ENCODE measurements at places on chromosomes 7 and 10.

DNA sequence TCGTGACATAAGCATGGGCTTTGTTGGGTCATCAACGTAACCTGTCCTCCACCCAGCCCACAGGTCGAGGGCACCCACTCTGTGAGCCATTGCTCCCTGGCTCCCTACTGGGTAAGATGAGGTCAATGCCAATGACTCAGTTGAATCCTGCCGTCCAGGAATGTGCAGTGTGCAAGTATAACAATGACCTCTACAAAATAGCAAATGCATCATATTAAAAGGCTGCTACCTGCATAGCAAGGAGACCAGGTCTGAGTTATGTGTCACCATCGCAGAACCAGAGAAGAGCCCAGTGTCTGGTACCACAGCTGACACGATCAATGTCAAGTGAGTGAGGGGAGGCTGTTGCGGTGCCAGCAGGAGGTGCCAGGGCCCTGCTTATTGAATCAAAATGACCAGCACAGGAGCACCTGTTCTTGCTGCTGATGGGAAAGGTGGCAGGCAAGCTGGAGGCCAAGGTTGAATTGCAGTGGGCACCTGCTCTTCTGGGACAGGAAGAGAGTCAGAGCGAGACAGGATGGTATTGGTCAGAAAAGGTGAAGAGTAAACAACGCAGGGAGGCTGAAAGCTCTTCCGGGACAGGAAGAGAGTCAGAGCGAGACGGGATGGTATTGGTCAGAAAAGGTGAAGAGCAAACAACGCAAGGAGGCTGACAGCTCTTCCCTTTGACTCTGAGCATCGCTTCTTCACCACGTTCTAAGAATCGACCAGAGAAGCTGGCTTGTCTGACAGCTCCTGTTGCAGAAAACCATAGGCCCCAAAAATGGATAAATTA is 108.7 kb upstream of the ADAM12 start:
- H3K27me3 ChIP-seq, result no peaks in the 10 kb centered on the region
- H3K27ac ChIP-seq, result no peak overlapping the region
- no peak for DNase-seq
- no peaks in the 10 kb centered on the region for H3K36me3 ChIP-seq

GRCh38 chr7:68805159-68805558 is 793.1 kb upstream of the AUTS2 start:
- H3K36me3 ChIP-seq, result no peaks in the 10 kb centered on the region
- no peak overlapping the region for H3K4me3 ChIP-seq
- H3K27ac ChIP-seq, result no peak overlapping the region
- no peaks in the 10 kb centered on the region for H3K4me1 ChIP-seq
- DNase-seq, result no peak
- no peaks in the 10 kb centered on the region for H3K27me3 ChIP-seq

DNA sequence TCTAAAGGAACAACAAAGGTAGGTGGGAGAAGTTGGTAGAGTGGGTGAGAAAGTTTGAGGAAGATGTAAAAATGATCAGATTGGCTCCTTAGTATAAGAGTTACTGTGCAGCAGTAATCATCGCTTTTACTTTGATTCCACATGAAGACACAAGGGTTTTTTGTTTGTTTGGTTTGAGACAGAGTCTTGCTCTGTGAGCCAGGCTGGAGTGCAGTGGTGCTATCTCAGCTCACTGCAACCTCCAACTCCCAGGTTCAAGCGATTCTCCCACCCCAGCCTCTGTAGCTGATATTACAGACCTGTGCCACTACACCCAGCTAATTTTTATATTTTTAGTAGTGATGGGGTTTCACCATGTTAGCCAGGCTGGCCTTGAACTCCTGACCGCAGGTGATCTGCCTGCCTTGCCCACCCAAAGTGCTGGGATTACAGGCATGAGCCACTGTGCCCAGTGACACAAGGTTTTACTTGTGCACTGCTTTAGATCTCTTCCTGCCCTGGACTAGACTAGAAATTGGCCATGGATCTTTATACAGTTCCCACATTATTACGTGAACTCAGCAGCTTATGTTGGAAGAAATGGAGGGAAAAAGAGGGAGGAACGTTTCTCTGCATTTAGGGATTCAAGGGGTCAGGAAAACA is 10.7 kb downstream of the LUC7L2 start:
- no peaks in the 10 kb centered on the region for H3K4me1 ChIP-seq
- H3K27me3 ChIP-seq, result no peaks in the 10 kb centered on the region
- DNase-seq, result no peak
- no peak overlapping the region for H3K4me3 ChIP-seq
- H3K27ac ChIP-seq, result no peak overlapping the region

DNA sequence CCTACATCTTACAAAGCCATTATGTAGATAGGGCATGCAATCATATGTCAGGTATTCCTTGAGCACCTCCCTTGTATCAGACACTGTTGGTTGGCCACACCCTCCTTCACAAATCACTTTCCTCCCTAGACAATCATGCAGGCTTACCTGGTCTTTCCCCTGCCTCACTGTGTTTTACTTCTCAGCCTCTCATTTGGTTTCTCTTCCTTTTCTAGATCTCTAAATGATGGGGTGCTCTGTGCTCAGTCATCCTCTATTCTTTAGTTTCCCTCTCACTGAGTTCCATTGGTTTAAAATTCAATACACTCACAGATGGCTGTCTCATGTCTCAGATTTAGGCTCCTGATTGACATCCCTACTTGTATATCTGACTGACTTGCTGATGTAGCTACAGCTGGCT is 31.4 kb downstream of the ANK3 start:
- H3K36me3 ChIP-seq, result no peaks in the 10 kb centered on the region
- no peak overlapping the region for H3K4me3 ChIP-seq
- H3K27me3 ChIP-seq, result peaks cover 2% of the 10 kb centered on the region

DNA sequence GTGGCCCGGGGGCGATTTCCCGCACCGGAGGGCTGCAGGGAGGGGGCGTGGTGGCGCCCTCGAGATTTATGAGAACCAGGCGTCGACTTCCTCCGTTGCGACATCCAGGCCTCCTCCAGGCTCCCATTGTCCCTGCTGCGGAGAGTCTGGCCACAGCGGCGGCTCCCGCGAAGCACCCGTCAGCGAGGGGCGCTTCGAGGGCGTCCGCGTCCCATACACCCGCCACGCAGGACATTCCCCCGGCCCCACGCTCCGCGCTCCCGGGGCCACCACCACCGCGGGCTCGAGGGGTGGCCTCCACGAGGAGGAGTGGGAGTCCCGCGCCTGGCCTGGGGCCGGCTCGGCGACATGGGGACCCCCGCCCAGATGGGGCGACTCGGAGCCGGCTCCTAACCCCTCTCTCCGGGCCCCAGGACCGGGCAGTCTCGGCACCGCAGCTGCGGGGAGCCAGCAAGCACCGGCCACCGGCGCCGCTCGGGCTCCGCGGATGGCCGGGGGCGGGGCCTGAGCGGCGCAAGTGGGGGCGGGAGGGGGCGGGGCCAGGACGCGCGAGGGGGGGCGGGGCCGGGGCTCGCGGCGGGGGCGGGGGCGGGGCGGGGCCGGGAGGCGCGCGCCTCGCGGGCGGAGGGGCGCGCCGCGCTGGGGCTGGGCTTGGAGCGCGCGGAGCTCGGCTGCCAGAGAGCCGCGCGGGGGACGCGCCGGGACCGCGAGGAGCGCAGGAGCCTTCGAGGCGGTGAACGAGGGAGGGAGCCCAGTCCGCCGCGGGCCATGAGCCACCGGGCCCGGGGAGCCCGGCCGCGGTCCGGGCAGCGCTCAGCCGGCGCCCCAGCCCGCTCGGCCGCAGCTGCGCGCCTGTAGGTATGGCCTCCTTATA is at the start of gene SH2B2:
Gene SH2B2, plus strand, starts transcription at position 632 of the 874 bp plus-strand sequence. CDS start 13,683 bp downstream, outside the sequence.
- peak within 1 kb of the TSS; percentile 59 for H3K4me3 ChIP-seq
- peak; percentile 60 for DNase-seq
- H3K27me3 ChIP-seq, result peaks cover 4% of the 10 kb centered on the region
- H3K4me1 ChIP-seq, result no peaks in the 10 kb centered on the region
- H3K27ac ChIP-seq, result peak within 1 kb of the TSS; percentile 39

- H3K36me3 ChIP-seq, result no peaks in the 10 kb centered on the region
- no peaks in the 10 kb centered on the region for H3K27me3 ChIP-seq
- DNase-seq, result no peak
- no peak overlapping the region for H3K4me3 ChIP-seq
- no peak overlapping the region for H3K27ac ChIP-seq
- no peaks in the 10 kb centered on the region for H3K4me1 ChIP-seq
Measured at GRCh38 chr10:129233351-129234148, 233.5 kb upstream of the MGMT start.

- H3K4me1 ChIP-seq, result peaks cover 26% of the 10 kb centered on the region
- DNase-seq, result no peak
- H3K27me3 ChIP-seq, result no peaks in the 10 kb centered on the region
- no peak overlapping the region for H3K27ac ChIP-seq
- no peak overlapping the region for H3K4me3 ChIP-seq
Measured at GRCh38 chr7:75971961-75972763, 22.2 kb downstream of the TMEM120A start.

DNA sequence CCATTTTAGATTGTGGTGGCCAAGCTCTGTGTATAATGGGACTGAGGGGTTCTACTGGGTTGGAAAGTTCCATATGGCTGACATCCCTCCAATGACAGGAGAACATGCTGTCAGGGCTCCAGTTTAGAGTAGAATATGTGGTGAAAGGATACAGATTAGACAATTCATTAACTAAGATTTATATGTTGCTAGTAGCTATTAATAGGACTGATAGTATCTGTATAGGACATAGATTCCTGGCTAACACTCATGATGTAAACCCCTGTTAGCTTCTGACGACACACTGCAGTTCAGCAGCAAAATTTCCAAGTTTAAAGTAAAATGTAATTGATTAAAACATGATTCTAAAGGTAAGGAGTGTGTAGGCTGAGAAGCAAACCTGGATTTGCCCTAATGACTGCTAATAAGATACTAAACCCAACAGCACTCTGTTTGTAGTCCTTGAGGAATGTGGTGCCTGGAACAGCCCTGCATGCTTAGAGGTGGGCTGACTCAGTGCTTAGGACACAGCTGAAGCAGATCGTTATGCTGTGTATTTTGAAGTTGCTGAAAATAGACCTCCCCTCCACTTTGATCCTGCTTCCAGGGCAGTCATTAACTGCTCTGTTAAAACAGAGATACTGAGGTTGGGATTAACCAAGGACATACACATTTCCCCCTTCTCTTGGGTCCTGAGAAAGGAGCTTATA is 1129.6 kb downstream of the SORCS3 start:
- DNase-seq, result no peak
- no peaks in the 10 kb centered on the region for H3K4me1 ChIP-seq
- no peak overlapping the region for H3K27ac ChIP-seq
- H3K27me3 ChIP-seq, result no peaks in the 10 kb centered on the region

DNA sequence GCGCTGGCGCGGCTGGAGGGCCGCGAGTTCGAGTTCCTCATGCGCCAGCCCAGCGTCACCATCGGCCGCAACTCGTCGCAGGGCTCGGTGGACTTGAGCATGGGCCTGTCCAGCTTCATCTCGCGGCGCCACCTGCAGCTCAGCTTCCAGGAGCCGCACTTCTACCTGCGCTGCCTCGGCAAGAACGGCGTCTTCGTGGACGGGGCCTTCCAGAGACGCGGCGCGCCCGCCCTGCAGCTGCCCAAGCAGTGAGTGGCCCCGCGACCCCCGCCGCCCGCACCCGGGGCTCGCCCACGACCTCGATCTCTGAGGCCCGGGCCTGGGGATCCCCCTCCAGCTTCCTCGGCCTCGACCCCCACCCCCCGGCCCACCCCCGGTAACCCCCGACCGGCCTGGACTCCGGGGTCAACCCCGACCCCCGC is 537 bp downstream of the FOXK1 start:
- H3K27ac ChIP-seq, result peak overlapping the region; percentile 93
- peaks cover 5% of the 10 kb centered on the region for H3K4me1 ChIP-seq
- H3K36me3 ChIP-seq, result no peaks in the 10 kb centered on the region
- no peaks in the 10 kb centered on the region for H3K27me3 ChIP-seq
- H3K4me3 ChIP-seq, result peak overlapping the region; percentile 80
- peak; percentile 60 for DNase-seq

DNA sequence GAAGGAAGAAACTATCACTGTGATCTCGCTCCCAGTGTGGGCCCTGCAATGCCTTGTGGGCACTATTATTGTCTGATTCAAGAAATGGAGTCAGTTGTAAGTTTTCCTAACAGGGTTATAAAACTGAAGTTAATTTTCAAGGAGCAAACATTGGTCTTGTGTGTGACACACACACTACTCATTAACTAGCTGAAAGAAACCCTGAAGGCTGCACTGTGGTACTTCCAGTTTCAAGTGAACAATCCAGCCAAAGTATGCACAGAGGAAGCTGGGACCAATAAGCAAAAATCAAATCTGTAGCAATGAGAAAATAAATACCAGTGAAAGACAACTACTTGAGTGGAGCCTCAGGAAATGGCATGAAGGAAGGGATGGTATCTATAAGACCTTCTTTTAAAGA is 506.6 kb upstream of the POT1 start:
- no peaks in the 10 kb centered on the region for H3K27me3 ChIP-seq
- H3K4me1 ChIP-seq, result no peaks in the 10 kb centered on the region
- no peak overlapping the region for H3K4me3 ChIP-seq
- no peak for DNase-seq
- H3K27ac ChIP-seq, result no peak overlapping the region

GRCh38 chr7:44377681-44378421 is 52.5 kb upstream of the CAMK2B start:
- H3K27ac ChIP-seq, result peak overlapping the region; percentile 46
- H3K27me3 ChIP-seq, result no peaks in the 10 kb centered on the region
- no peak for DNase-seq
- peaks cover 44% of the 10 kb centered on the region for H3K4me1 ChIP-seq
- no peaks in the 10 kb centered on the region for H3K36me3 ChIP-seq

DNA sequence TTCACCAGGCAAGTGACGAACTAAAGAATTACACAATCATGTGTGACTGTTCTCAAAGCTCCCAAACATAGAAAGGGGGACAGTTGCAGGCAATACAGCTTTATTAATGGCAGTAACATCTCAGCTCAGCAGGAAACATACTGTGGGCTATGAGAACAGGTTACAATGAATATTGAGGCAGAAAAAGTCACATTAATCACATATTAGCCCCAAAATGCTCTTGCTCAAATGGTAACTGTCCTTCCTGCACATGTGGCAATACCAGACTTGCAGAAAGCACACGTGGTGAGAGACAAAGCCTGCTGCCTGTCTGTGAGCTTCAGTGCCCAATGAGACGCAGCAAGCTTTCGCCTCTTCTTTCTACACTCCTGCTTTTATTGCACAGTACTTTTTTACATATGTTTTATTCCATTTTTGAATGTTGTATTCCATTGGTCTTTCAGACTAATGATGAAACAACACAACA is 104.9 kb upstream of the ACBD5 start:
- no peak overlapping the region for H3K27ac ChIP-seq
- H3K4me1 ChIP-seq, result no peaks in the 10 kb centered on the region
- DNase-seq, result no peak
- H3K36me3 ChIP-seq, result no peaks in the 10 kb centered on the region
- H3K4me3 ChIP-seq, result no peak overlapping the region
- no peaks in the 10 kb centered on the region for H3K27me3 ChIP-seq

GRCh38 chr7:134298902-134299683 is 17.6 kb downstream of the SLC35B4 start:
- no peak overlapping the region for H3K27ac ChIP-seq
- peak; percentile 38 for DNase-seq
- H3K4me1 ChIP-seq, result no peaks in the 10 kb centered on the region
